ENCODE measurements at places on chromosomes 6 and 20. TPM values are rescaled to one million over a fixed set of nuclear protein-coding genes. Genes with fewer than 3 reads are reported as not detected.

- no peak for DNase-seq
Measured at GRCh38 chr6:163459536-163459935, 45.0 kb downstream of the QKI start.

PTK6 gene
- total RNA-seq = 0.11 TPM

SIRPB2 gene
- not detected for total RNA-seq

DNA sequence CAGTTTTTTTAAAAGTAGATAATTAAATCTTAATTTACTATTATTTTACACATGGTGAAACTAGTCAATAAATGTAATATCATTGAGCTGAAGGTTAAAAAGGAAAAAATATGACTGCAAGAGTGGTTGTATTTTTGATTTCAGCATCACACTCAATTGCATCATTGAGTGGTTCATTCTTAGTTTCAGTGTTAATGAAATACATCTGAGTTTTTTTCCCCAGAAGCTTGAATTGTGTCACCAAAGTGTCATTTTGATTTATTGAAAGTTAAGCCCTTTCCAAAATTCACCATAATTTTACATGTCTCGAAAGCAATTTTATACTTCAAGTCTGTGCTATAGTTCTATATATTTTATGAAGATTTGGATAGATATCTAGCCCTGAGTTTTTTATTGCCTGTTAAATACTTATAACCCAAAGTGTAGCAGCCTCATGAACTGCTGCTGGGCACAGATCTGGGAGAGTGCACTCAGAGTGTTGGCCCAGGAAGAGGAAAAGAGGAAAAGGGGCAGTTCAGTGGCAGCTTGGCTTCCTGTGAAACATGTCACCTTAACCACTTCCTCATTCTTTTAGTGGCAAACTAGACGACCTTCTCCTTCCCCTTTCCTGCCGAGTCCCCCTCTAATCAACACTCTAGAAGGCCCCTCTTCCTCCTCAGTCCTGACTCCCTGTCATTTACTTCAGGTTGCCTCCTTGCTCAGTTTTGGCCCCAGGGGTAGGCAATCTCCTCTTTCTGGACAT is 140.7 kb downstream of the ESR1 start:
- DNase-seq = no peak

DNA sequence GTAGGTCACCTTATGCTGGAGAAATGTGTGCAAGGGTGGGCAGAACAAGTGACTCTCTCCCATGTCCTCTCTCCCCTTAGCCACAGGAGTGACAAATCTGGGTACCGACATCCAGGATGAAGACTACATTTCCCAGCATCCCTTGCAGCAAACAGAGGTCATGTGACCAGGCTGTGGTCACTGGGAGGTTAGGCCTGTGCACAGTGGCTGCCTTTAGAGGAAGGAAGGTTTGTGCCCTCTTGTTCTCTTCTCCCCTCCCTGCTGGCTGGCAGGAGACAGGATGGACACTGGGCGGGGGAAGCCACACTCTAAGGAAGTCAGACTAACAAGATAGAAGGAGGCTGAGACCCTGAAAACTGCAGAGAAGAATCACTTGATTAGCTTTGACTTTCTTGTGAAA is 360.2 kb downstream of the PREX1 start:
- DNase-seq = no peak

DNA sequence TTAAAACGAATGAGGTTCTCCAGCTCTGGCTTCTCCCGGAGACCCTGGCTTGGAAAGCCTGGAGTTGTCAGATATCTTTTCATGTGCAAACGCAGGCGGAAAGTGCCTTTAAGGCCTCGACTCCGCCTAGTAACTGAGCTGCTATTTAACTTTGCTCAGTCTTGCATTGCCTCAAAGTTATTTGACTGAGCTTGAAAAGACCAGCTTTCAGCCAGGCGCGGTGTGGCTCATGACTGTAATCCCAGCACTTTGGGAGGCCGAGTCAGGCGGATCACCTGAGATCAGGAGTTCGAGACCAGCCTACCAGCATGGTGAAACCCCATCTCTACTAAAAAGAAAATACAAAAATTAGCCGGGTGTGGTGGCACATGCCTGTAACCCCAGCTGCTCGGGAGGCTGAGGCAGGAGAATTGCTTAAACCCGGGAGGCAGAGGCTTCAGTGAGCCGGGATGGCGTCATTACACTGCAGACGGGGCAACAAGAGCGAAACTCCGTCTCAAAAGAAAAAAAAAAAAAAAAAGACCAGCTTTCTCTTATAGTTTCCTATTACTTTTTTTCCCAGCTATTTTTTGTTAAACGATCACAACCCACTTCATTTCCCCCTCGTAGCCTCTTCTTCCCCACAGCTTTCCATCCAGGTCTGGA is 1.9 kb downstream of the GCNT2 start:
- no peak for DNase-seq

GRCh38 chr6:14499841-14500240 is 382.3 kb downstream of the CD83 start:
- peak; percentile 30 for DNase-seq

GRCh38 chr6:118860880-118861279 is 33.1 kb upstream of the ASF1A start:
- DNase-seq = no peak

LPA gene
- total RNA-seq = 2.0 TPM

GRCh38 chr6:25118038-25118437 is 161.1 kb upstream of the CARMIL1 start:
- no peak for DNase-seq

DNA sequence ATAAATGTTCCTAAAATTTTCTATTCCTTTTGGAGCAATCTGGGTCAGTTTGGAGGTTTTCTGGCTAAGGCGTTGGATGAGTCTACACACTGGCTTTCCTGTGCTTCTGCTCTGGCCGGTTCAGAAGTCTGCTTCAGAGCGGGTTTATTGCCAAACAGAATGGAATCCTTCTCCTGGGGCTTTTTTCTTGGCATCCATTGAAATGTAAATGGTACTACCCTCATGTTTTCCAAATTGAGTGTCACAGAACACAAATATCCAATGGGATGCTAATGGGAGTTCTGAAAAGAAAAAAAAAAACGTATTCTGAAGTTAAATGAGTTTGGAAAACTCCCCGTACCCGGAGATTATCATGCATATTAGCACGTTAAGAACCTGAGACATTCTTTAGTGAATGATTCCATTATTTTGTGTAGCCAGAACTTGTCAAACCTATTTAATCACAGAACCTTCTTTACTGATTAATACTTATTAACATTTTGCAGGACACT is 930.3 kb downstream of the QKI start:
- no peak for DNase-seq

- DNase-seq = no peak
Measured at GRCh38 chr6:156942266-156942665, 165.1 kb downstream of the ARID1B start.

DNA sequence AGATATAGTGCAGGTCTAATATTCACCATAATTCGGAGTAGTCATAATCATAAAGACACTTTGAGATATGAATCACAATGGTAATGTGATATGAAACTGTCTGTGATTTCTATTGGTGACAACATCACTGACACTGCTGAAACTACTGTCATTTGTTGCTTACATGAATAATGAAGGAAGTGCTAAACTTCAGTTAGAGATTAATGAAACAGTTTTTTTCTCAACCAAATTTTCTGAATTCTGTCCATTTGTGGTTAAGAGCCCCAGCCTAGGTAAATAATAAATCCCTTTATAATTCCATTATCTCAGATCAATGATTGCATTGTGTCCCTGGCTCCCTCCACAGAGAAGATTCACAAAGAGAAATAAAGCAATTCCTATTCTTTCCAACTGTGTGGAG is 122.6 kb downstream of the HIVEP2 start:
- DNase-seq = no peak

SNAP25 gene
- 4.8 TPM for total RNA-seq

- no peak for DNase-seq
Measured at GRCh38 chr20:12837646-12838045, 171.1 kb upstream of the SPTLC3 start.

RNF144B gene
- total RNA-seq = 5.4 TPM

DNA sequence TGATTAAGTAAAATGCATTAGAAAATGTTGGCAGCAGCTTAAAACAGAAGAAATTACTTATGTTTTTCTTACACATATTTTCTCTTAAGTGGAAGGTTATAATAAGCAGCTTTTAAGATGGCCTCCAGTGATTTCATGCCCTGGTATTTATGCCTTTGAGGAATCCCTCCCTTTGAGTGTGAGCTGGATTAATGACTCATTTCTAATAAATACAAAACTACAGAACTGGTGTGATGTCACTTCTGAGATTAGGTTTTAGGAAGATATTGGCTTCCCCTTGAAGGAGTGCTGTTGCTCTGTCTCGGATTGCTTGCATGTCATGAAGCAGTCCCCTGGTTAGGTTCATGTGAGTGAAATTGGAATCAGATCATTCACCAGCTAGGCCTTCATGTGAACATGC is 143.2 kb upstream of the EPHA7 start:
- no peak for DNase-seq

DNA sequence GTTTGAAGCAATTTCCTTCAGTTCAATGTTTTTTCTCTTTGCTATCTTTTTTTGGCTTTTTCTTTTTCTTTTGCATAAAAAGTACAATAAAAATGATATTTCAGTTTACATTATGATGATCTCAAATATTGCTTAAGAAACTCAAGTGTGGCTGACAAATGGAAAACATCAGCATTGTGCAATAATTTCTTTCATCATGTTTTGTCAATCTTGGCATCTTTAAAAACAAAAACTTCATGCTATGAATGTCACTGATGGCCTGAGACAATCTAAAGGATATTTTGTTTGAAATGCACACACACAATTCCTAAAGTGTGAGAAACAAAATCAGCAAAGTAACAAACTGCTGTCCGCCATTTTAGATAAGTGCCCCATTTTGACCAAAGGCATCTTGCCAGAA is 13.9 kb upstream of the MTCL3 start:
- no peak for DNase-seq

KIF25 gene
- 1.6 TPM for total RNA-seq

DNA sequence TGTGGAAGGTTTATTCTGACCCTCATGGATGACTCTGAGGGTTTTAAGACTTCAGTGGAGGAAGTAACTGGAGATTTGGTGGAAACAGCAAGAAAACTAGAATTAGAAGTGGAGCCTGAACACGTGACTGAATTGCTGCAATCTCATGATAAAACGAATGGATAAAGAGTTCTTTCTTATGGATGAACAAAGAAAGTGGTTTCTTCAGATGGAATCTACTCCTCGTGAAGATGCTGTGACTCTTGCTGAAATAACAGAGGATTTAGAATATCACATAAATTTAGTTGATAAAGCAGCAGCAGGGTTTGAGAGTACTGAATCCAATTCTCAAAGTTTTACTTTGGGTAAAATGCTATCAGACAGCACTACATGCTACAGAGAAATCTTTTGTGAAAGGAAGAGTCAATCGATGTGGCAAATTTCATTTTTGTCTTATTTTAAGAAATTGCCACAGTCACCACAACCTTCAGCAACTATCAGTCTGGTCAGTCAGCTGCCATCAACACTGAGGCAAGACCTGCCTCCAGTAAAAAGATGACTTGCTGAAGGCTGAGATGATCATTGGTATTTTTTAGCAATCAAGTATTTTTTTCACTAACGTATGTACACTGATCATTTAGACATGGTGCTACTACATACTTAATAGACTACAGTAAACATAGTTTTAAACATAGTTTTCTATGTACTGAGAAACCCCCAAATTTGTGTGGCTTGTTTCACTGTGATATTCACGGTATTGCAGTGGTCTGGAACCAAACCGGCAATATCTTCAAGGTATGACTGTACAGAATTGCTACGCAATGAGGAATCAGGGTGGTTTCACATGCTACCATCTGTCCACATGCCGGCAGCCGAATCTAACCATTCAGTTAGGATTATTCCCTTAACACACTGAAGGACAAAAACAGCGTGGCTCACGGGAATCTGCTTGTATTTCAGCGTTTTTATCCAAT is 149.0 kb downstream of the MYB start:
- DNase-seq = no peak

NCR2 gene
- not detected for total RNA-seq

DNA sequence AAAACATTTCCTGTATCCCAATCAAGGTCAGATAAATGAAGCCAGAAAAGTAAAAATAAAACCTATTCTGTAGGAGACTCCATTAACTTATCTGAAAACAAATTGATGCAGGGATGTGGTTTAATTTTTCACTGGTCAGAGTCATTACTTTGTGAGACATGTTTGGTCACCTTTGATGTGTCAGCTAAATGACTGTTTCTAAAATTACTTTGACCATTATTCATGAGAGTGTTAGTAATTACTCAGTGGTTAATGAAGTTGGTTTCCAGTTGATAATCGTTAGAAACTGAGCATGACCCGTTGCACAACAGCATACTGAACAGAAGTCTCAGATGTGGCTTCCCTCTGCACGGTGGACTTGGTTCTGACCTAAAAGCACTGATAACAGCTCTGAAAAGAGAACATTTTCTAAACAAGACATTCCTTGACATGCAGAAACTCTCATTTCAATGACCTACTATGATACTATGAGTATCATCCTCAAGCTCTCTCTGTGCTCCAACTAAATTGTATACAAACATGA is 410.5 kb upstream of the RNF217 start:
- DNase-seq = no peak

RIPOR3 gene
- 19.2 TPM for total RNA-seq

GRCh38 chr6:3869284-3869631 is 20.1 kb downstream of the FAM50B start:
- DNase-seq = no peak

GRCh38 chr6:149752600-149753373 is 3.2 kb downstream of the PCMT1 start:
- DNase-seq = no peak

DNA sequence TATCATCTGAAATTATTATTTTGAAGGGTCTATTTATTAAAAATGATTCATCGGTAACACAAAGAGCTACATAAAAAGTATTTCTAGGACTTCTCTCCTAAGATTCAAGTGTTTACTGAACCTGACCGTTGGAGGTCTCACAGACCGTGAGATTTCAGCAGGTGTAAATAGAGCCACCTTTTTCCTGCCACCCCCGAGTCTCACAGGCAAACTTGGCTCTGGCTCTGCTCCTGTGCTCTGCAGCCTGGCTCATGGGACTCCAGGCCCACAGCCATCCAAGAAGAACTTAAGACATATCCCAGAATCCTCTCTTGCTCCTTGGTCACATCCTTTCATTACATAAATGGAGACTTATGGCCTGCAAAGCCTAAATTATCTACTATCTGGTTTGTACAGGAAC is 67.8 kb upstream of the AGPAT4 start:
- DNase-seq = no peak

DNA sequence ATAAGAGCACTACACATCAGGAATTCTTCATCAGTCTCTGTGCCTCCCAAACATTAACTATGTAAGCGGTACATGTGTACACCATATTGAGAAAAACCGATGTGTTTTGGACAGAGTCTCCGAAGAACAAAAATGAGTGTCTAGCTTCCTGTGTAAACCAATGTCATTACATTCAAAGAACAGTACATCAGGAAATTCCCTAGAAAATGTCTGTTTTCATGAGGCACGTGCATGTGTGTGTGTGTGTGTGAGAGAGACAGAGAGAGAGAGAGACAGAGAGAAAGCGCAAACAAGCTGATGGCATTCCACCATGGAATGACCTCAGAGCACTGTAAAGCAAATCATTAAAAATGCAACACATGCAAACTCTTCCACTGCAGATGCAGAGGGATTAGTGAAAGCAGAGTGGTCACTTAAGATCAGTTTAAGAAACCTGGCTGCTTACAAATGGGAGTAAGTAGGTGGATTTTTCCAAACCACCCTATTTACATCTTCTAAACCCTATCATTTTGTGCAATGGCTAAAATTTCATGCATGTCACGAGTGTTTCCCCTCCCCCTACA is 133.9 kb downstream of the HIVEP2 start:
- no peak for DNase-seq

All from mesothelial cell of epicardium (in vitro differentiated cells).